ENCODE measurements at places on chromosomes 5 and 9.

- DNase-seq = no peak
These were observed 22.4 kb upstream of the DEPDC1B start for GRCh38 chr5:60722416-60722815.

GRCh38 chr5:97042996-97043395 lies 99.4 kb downstream of the LIX1 start:
- DNase-seq = no peak

DNA sequence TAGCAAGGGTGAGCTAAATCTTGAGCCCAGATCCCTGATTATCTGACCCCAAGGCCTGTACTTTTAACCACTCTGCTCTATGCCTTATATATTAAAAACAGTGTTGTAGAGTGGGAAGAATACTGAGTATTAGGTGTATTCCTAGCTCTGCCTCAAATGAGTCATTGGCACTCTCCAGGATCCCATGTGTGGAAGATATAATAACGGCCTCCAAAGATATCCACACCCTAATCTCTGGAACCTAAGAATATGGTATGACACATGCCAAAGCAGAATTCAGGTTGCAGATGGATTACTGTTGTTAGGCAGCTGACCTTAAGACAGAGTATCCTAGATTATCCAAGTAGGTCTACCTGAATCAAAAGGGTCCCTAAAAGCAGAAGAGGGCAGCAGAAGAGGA lies 110.8 kb downstream of the ADRB2 start:
- no peak for DNase-seq

GRCh38 chr9:14941501-14942405 lies 31.5 kb upstream of the FREM1 start:
- DNase-seq = no peak

DNA sequence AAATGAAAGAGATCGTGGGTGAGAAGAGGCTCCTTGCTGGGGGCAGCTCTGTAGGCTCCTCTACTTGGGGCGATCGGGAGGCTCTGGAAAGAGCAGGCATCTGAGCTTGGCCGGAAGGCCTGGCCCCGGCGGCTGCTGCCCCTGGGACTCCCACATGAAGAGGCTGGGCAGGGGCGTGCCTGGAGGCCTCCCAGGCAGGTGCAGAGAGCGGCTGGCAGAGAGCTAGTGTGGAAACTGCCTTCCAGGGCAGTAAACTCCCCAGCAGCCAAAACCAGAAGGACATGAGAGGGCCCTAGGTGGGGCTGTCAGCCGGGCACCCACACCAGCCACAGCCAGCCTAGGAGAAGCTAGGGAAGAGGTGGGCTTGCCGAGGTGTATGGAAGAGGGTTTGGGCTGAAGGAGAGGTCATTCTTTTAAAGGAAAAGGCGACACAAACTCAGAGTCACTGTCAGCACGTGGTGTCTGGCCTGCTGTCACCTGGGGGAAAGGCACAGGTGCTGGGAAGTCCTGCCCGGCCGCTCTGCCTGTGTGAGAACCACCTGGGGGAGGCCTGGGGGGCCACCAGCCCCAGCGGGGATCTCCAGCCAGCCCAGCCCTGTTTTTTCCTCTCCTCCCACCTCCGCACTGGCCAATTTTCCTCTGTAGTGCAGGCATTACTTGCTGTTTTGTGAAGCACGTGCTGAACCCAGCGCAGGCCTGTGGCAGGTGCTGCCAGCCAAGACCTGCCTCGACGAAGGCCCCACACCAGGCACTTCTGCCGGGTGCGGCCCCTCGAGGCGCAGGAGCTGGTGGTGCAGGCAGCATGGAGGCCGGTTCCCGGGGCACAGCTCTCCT lies 44.8 kb upstream of the EGFL7 start:
- DNase-seq = peak; percentile 74

- DNase-seq = no peak
These were observed 299.8 kb upstream of the NUDT12 start for GRCh38 chr5:103862398-103862797.

DNA sequence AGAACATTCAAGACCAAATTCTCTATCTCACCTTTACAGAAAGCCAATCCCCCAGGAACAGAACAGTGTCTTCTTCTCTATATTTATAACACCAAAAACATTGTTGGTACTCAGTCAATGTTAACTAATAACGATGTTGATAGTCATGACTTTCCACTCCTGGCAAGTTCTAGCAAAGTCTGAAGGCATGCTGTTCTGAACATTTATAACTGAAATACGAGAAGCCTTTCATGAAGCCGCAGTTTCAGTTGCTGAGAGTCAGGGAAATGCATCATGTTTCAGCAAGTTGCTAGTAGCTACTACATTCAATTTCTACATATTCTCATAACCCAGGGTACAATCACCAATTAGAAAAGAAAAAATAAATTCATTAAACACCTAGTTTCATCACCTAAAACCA lies 301.4 kb downstream of the PDE4D start:
- DNase-seq = no peak

DNA sequence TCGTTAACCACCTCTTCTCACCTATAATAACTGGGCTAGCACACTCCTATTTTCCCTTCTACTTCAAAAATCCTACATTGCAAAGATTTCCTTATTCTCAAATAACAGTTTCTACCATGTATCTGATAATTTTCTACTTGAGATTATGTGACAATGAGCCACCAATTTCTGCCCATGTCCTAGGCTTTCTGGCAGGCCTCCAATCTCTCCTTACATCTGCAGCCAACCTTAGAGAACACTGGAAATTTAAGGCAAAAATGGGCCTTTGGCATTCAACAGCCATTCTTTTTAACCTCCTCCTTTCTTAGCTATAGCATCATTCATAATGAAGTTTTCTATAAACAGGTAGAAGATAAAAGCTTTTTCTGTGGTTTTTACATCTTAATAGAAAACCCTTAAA lies 225.1 kb downstream of the ARRDC3 start:
- DNase-seq = no peak

- DNase-seq = no peak
These were observed 73.0 kb upstream of the SPOCK1 start for GRCh38 chr5:137572042-137572695.

DNA sequence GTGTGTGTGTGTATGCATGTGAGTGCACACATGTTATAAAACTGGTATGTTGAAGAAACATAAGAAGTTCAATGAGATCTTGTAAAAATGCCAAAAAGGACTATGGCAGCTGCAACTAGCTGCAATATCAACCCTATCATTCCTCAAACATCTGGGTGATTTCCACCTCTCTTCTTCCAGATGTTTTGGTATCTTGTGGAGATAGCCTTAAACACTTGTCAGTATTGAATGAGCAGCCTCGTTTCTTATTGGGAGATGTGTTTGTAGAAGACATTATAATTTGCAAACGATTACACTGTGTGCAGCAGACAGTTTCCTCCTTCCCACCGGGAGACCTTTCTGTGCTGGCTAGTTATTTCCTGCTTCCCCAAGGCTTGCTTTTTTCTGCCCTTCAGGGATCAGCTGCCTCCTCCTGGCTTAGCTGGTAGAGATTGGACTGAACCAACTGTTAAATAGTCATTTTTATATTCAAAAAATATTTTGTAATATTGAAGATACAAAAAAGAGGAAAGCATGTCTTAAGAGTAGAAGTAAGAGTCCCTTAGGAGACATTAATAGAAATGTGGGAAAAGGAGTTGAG lies 168.4 kb upstream of the MPDZ start:
- no peak for DNase-seq

DNA sequence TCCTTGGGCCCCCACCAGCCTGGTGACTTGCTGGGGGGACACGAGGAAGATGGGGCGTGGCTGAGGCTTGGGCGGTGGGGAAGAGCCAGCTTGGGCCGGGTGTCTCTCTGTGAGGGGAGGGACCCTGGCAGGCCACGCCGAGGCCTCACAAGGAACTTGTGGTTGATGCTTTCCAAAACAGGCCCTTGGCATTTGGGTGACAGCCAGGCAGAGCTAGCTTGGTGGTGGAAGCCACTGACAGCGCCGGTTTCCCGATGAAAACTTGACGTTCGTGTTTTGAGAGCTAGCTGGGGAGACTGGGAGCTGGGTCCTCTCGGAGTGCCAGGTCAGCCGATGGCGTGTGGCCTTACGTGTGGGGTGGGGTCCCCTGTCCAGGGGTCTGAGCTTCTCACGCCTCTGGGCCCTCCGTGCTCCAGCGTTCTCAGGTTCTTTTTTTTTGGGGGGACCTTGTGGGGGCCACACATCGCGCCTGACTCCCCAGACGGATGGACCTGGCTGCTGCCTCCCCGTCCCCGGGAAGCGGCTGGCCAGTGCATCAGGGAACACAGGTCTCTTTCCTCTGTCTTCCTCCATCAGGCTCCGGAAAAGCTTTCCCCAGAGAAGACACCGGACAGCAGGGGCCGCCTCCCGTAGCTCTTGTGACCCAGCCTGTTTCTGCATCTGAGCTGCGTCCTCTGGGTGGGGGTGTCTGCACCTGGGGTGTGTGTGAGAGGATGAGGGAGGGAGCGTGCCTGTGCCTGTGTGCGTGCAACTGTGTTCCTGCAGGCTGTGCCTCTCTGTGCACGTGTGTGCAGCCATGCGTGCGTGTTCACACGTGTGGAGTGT lies 129.3 kb upstream of the LPCAT1 start:
- peak; percentile 97 for DNase-seq

DNA sequence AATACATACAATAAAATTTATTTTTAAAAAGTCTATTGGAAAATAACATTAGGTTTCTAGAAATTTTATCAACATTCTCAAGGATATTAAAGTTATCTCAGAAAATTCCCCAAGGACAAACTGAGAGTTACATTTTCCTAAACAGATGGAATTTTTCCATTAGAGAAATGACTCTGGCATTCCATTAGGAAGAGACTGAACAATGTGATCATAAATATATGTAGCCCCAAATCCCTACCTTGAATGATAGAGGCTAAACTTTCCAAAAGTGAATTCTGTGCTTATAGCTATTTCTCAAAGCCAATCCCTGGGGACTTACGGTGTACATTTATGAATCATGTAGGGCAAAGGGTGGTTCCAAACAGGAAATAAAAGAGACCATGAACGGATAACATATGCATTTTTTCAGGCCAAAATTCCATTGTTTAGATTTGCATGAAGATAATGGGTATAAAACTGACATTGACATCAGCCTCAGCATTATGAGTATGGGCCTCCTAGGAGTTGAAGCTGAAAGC lies 1181.0 kb upstream of the DMAC1 start:
- DNase-seq = no peak

GRCh38 chr9:518540-518939 lies 303.9 kb downstream of the DOCK8 start:
- no peak for DNase-seq

DNA sequence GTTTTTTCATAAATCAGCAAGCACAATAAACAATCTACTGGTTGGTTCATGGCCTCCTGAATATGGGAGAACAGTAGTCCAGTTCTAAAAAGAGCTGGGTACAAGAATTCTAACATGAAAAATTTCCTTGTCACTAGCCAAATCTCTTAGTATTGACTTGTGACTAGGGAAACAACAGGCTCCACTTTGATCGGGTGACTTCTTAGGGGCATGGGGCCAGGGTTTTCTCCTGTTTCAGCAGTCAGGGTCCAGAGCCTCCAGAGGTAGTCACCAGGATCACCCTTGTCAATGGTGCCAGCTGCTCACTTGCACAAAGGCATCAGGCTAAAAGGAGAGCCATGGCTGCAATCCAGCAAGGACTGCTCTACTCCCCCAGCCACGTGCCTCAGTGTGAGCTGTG lies 38.1 kb downstream of the LPAR1 start:
- no peak for DNase-seq

DNA sequence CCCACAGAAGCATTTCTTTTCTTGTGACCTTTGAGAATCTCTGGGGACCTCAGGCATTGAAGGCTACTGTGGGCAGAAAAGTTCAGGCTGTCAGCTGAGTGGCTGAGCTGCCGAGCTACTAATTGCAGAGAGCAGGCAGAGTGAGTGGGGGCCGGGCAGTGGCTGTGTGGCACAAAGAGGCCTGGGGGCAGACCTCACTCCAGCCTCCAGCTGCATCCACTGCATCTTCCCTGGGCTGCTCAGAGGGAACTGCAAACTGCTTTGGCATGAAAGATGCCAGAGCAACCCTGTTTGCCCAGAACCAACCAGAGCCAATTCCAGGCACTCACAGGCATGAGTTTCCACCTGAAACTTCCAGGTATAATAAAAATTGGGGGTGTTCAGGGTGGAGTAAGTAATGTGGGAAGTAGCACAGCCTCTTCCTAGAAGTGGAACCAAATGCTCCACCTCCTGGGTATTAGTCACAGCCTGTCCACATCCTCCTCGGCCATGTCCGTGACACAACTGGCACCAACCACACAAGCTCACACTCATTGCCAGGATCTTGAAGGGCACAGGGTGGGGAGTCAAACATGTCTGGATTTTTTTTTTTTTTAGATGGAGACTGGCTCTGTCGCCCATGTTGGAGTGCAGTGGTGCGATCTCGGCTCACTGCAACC lies 548.9 kb downstream of the BNC2 start:
- DNase-seq = no peak

DNA sequence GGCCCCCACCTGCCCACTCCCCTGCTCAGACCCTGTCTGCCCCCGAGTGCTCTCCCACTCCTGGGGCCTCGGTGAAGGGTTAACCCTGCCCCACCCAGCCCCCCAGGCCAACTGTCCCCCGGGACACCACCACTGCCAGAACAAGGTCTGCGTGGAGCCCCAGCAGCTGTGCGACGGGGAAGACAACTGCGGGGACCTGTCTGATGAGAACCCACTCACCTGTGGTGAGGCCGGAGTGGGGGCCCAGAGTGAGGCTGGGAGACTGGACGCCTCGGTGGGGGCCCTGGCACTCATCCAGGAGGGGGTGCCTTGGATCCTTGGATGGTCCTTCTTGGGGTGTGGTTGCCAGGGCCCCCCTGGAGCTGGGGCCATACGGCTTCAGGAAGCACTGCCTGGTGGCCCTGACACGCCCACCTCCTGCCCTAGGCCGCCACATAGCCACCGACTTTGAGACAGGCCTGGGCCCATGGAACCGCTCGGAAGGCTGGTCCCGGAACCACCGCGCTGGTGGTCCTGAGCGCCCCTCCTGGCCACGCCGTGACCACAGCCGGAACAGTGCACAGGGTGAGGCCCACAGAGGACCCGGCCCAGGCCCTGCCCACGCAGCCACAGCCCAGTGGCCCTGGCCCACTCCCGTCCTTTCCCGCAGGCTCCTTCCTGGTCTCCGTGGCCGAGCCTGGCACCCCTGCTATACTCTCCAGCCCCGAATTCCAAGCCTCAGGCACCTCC lies 2.1 kb downstream of the MAMDC4 start:
- no peak for DNase-seq

DNA sequence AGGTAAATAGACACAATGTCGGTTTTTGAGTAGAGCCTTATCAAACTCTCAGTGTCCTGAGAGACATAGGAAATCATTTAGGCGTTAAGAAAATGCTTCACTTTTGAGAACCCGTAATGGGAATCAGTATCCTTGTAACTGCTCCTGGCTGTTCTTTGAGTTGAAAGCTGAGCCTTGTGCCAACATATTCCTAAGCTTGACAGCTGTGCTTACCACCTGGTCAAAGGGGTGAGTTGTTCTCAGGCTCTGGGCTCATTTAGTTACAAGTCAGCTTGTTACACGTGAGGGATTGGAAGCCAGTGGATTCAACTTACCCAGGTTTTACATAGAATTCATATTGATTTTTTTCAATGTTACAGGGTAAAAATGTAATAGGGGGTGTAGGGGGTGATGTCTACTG lies 145.9 kb downstream of the GABRB2 start:
- no peak for DNase-seq

DNA sequence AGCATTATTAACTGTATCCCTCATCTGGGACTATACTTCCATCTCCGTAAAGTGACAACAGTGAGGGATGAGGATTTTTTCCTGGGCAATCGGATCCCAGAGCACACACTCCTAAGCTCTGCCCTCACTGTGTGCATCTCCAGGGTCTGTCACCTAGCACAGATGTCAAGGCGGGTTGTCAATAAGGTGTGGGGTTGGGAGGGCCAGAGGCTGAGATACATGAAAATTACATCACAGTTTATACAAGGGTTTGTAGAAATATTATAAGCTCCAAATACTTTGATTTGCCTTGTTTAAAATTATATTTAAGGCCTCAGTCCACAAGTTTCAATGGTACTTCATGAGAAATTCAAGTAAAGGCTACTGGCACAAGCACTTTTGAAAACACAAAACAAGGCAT lies 4.5 kb downstream of the ADAMTS12 start:
- no peak for DNase-seq

Data from NAMALWA (cell line).